GM18507 (cell line): ENCODE measurements at places on chromosomes 1 and 21.

GRCh38 chr1:115522386-115522785 lies 119.4 kb upstream of the VANGL1 start:
- no peak for DNase-seq

GRCh38 chr1:161216945-161217712 lies 2.0 kb downstream of the FCER1G start:
- DNase-seq = peak; percentile 40

DNA sequence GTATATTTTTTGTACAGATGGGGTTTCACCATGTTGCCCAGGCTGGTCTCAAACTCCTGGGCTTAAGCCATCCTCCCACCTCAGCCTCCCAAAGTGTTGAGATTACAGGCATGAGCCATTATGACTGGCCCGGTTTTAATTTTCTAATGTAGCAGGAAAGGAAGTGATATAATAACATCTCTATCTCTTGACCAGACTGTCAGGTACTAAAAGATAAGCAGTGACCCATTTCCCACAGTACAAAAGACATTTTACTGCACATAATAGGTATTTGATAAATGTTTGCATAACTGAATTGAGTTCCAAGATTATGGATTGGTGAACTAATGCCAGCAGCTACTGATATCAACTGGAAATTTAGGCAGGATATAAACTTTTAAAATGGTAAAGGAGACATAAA lies 4.0 kb downstream of the NVL start:
- no peak for DNase-seq

GRCh38 chr1:174976436-174977108 lies 23.2 kb upstream of the CACYBP start:
- DNase-seq = no peak

- no peak for DNase-seq
Measured at GRCh38 chr1:203081465-203082230, 4.2 kb downstream of the MYOG start.

DNA sequence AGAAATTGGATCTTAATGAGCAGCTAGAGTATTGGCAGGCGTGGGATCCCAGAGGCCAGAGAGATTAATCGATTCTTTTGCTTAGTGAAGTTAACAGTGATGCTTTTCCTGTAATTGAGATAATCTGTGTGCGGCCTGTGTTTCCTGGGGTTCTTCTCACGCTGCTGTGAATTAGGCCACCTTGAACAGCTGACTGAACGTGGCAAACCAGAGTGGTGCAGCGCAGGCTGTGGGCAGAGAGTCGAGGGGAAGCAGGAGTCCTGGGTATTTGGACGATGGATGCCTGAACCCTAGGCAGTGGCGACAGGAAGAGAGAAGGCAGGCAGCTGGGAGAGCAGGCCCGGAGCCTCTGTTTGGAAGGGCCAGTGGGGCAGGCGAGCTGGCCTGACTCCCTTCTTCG lies 51.7 kb downstream of the RYR2 start:
- no peak for DNase-seq

GRCh38 chr1:3551711-3552110 lies 59.6 kb downstream of the MEGF6 start:
- DNase-seq = no peak

GRCh38 chr1:171884475-171884874 lies 43.2 kb downstream of the DNM3 start:
- no peak for DNase-seq

GRCh38 chr1:168410464-168410863 lies 129.8 kb downstream of the TBX19 start:
- no peak for DNase-seq

GRCh38 chr1:231684356-231685244 lies 58.0 kb downstream of the DISC1 start:
- DNase-seq = no peak

GRCh38 chr1:182146286-182146685 lies 84.8 kb upstream of the ZNF648 start:
- no peak for DNase-seq

DNA sequence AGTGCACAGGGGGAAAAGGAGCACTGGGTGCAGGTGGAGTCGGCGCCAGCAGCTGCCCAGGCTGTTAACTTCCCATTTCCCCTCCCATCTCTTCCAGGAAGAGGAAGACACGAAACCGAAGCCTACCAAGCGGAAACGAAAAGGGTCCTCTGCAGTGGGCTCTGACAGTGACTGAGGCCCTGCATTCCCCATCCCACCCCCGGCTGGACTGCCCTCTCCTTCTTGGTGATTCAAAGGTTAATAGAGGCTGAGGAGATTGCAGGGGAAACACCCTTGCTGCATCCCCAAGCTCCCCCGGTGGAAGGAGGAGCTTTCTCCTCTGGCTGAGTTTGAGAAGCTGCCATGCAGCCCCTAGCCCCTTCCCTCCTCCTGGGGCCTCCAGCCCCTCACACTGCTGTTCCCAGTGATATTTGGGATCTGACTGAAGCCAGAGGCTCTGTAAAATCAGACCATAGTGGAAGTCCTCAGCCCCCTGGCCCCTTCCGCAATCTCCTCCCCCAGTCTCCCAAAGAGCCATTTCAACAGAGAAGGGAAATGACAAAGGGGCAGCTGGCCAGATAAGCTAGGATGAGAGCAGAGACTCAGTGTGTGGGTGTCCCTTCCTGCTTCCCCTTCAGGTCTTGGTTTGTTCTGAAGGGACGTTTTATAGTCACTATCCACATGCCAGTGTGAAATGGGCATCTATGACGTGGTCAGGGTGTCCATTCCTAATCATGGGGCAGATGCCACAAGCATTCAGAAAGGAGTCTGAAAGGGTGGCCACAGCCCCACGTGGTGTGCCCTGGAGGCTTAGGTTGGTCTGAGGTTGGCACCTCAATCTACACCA lies 1.9 kb upstream of the SLC27A3 start:
- no peak for DNase-seq

- DNase-seq = no peak
Measured at GRCh38 chr1:226656601-226657277, 82.3 kb downstream of the ITPKB start.

DNA sequence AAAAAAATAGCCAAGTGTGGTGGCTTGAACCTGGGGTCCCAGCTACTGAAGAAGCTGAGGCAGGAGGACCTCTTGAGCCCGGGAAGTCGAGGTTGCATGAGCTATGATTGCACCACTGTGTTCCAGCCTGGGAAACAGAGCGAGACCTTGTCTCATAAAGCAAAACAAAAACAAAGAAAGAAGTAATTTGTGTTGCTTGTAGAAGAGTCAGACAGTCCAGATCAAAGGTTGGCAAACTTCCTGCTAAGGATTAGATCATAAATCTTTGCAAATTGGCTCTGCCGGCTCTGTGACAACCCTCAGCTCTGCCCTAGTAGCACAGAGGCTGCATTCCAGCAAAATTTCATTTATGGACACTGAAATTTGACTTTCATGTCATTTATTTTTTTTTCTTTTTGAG lies 19.0 kb upstream of the MFN2 start:
- no peak for DNase-seq

- no peak for DNase-seq
Measured at GRCh38 chr1:84634536-84635205, 55.6 kb downstream of the SSX2IP start.

DNA sequence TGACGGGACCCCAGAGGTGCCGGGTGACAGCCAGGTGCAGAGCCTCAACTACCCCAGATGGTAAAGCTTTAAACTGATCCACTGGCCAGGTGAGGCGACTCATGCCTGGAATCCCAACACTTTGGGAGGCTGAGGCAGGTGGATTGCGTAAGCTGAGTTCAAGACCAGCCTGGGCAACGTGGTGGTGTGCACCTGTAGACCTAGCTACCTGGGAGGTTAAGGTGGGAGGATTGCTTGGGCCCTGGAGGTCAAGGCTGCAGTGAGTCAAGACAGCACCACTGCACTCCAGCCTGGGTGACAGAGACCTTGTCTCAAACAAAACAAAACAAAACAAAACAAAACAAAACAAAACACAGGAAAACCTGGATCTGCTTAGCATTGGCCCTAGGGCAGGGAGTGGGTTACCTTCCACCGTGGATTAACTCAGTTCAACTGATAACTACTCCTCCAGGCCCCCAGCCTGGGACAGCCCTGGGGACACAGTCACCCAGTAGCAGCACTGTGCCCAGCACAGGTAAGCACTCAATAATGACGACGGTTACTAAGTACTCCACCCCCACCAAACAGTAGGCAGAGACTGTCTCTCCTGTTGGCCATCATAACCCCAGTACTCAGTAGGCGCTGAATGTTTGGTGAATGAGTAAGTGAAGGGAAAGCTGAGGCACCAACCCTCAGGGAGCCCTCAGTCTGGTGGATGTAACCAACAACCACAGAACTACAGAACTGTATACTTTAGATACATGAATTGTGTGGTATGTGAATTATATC lies 21.6 kb downstream of the SLC66A1 start:
- DNase-seq = no peak

DNA sequence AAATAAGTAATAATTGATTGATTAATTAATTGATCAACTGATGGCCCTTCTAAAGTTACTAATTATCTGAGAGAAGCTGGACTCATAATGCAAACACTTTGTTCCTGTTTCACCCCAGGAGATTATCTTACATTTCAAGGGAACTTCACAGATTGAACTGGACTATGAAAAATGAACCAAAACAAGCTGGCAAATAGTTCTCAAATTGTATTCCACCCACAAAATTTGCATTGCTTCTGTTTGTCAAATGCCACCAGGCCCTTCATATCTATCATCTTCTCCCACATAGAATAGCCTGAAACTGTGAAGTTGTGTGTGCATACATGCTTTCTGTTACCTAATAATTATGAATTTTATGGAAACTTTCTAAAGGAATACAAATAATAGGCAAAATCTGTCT lies 104.0 kb downstream of the ZNF281 start:
- DNase-seq = no peak

GRCh38 chr1:154265586-154265985 lies 6.8 kb upstream of the HAX1 start:
- no peak for DNase-seq

- DNase-seq = no peak
Measured at GRCh38 chr1:57927003-57927402, 503.1 kb upstream of the DAB1 start.
